Natural killer cell treated with Interleukin-12 subunit alpha and Interleukin-12 subunit beta and Interleukin-15 and Interleukin-18, amount 100 ng/mL, for 72 hours (primary cell): ENCODE measurements at places on chromosomes 2 and 18.

DNA sequence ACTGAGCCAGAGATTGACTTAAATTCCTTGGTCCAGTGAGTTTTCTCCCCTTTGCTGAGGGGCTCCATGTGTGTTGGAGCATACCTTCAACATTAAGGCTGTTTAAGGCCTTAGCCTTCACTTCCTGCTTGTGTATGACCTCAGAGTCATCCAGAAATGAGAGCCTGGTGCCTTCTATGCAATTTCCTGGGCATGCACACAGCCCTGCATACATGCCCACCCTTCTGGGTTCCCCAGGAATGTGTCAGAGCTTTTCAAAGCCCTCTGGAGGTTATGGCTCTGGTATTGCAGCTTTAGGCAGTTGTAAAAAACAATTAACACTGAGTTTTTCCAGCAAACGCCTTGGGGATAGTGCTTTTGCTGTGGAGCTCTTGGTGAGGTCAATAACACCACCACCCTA is 16.7 kb downstream of the IL1R1 start:
- peaks cover 14% of the 10 kb centered on the region for H3K27me3 ChIP-seq
- H3K4me1 ChIP-seq: no peaks in the 10 kb centered on the region
- no peak for DNase-seq
- H3K27ac ChIP-seq: no peak overlapping the region

GRCh38 chr18:65651192-65651591 is 99.6 kb upstream of the CDH7 start:
- H3K27ac ChIP-seq: no peak overlapping the region
- no peak overlapping the region for H3K4me3 ChIP-seq
- no peaks in the 10 kb centered on the region for H3K36me3 ChIP-seq
- no peak for DNase-seq

DNA sequence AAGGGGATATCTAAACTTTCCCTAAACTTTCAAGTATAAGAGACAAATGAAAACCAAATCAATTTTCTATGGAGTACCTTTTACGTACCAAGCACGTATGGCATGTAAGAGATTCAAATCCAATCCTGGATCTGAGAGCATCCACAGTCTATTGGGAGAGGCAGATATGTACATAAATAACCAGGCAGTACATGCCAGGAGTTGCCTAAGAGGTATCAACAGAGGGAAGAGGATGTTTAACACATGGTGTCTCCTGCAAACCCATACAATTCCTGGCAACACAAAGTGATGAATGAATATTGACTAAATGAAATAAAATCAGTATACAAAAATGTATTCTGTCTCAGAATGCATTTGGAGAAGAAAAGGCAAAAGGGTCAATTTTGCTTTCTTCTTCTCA is 116.6 kb downstream of the PIGN start:
- DNase-seq: no peak
- no peaks in the 10 kb centered on the region for H3K27me3 ChIP-seq
- no peaks in the 10 kb centered on the region for H3K4me1 ChIP-seq
- no peak overlapping the region for H3K4me3 ChIP-seq

DNA sequence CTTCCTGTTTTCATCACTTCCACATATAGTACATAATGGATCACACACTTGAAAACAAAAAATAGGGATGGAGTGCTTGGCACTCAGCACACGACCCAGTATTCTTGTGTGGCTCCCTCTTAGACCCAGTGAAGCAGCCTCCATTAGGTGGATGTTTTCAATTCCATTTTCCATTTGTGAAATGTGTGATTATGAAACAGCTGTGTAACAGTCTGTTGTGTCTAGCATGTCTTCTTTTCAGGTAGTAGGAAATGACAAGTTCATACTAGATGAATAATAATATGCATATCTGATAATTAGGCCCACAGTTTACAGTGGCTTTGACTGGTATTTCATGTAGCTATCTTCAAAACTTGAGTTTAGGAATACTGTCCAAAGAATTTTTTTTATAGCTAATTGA is 35.5 kb downstream of the EML6 start:
- no peak overlapping the region for H3K27ac ChIP-seq
- H3K36me3 ChIP-seq: no peaks in the 10 kb centered on the region
- H3K4me1 ChIP-seq: no peaks in the 10 kb centered on the region
- DNase-seq: no peak
- peaks cover 25% of the 10 kb centered on the region for H3K27me3 ChIP-seq
- H3K4me3 ChIP-seq: no peak overlapping the region

GRCh38 chr2:195542067-195542466 is 115.0 kb upstream of the SLC39A10 start:
- peak overlapping the region; percentile 81 for H3K27ac ChIP-seq
- H3K36me3 ChIP-seq: peaks cover 41% of the 10 kb centered on the region
- peaks cover 7% of the 10 kb centered on the region for H3K27me3 ChIP-seq
- no peak for DNase-seq
- H3K4me1 ChIP-seq: peaks cover 43% of the 10 kb centered on the region

GRCh38 chr2:219998107-219998506 is 370.7 kb downstream of the SLC4A3 start:
- no peak overlapping the region for H3K4me3 ChIP-seq
- H3K4me1 ChIP-seq: no peaks in the 10 kb centered on the region
- H3K27me3 ChIP-seq: no peaks in the 10 kb centered on the region
- no peak overlapping the region for H3K27ac ChIP-seq
- DNase-seq: no peak

DNA sequence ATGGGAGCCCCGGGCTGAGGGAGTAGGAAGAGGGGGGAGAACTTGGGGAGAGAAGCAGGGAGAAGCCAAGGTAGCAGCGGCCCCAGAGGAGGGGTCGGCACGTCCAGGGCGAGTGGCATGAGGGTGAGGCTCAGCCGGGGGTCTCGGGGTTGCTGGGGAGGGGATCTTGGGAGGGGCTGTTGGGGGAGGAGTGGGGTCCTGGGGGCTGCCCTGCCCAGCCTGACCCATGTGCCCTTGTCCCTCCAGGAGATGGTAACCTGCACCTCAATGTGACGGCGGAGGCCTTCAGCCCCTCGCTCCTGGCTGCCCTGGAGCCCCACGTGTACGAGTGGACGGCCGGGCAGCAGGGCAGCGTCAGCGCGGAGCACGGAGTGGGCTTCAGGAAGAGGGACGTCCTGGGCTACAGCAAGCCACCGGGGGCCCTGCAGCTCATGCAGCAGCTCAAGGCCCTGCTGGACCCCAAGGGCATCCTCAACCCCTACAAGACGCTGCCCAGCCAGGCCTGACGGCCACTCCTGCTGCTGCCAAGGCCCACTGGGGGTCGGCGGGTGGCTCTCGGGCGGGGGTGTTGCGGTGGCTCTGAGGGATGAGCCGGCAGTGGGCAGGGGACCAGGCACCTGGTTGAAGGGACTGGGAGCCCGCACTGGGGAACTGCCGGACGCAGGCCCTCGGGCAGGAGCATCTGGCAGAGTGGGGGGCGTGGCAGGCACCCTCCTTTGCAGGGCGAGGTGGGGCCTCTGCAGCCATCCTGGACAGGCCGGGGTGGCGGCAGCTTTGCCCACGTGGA is 9.0 kb upstream of the GAL3ST2 start:
- no peak overlapping the region for H3K27ac ChIP-seq
- no peaks in the 10 kb centered on the region for H3K27me3 ChIP-seq
- DNase-seq: no peak
- peaks cover 28% of the 10 kb centered on the region for H3K4me1 ChIP-seq

- peaks cover 53% of the 10 kb centered on the region for H3K4me1 ChIP-seq
- no peaks in the 10 kb centered on the region for H3K36me3 ChIP-seq
These were observed 156.7 kb downstream of the WDSUB1 start for GRCh38 chr2:159129824-159130223.

DNA sequence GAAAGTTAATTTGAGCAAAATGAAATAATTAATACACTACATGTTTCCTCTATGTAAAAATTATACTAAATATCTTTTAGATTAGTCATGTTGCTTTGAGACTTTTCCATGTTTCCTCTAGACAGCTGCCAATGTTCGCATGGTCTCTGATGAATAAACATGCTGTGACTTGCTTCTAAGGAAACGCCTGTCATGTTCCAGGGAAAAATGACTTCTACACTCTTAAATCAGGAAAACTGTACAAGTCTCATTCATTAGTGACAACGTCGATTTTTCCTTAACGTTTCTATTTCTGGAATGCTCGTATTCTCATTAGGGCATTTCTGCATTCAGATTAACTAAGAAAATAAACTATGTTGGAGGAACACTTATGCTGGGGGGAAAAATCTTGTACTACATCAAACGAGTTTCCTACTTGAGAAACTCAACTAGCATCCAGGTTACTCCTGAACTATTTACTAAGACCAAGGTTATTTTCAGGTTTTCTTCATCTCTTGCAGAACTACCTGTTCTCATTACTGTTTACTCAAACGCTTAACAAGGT is 1.6 kb downstream of the COBLL1 start:
- H3K4me1 ChIP-seq: no peaks in the 10 kb centered on the region
- DNase-seq: no peak
- peak overlapping the region; percentile 36 for H3K4me3 ChIP-seq
- peaks cover 19% of the 10 kb centered on the region for H3K27me3 ChIP-seq

GRCh38 chr18:50009773-50010335 is 185.1 kb downstream of the MYO5B start:
- DNase-seq: no peak
- H3K4me1 ChIP-seq: no peaks in the 10 kb centered on the region
- no peak overlapping the region for H3K4me3 ChIP-seq
- no peaks in the 10 kb centered on the region for H3K36me3 ChIP-seq
- H3K27ac ChIP-seq: no peak overlapping the region

GRCh38 chr2:118635891-118636290 is 211.6 kb downstream of the EN1 start:
- H3K27me3 ChIP-seq: no peaks in the 10 kb centered on the region
- H3K4me3 ChIP-seq: no peak overlapping the region
- no peaks in the 10 kb centered on the region for H3K4me1 ChIP-seq
- H3K36me3 ChIP-seq: no peaks in the 10 kb centered on the region
- DNase-seq: no peak

- H3K4me1 ChIP-seq: peaks cover 8% of the 10 kb centered on the region
- H3K36me3 ChIP-seq: no peaks in the 10 kb centered on the region
- H3K27ac ChIP-seq: no peak overlapping the region
- H3K27me3 ChIP-seq: peaks cover 63% of the 10 kb centered on the region
- H3K4me3 ChIP-seq: no peak overlapping the region
These were observed 98.8 kb upstream of the ZNF516 start for GRCh38 chr18:76593843-76594242.

GRCh38 chr2:128606837-128607236 is 288.2 kb upstream of the HS6ST1 start:
- no peak for DNase-seq
- no peak overlapping the region for H3K27ac ChIP-seq
- no peak overlapping the region for H3K4me3 ChIP-seq
- no peaks in the 10 kb centered on the region for H3K36me3 ChIP-seq
- H3K27me3 ChIP-seq: no peaks in the 10 kb centered on the region
- no peaks in the 10 kb centered on the region for H3K4me1 ChIP-seq

DNA sequence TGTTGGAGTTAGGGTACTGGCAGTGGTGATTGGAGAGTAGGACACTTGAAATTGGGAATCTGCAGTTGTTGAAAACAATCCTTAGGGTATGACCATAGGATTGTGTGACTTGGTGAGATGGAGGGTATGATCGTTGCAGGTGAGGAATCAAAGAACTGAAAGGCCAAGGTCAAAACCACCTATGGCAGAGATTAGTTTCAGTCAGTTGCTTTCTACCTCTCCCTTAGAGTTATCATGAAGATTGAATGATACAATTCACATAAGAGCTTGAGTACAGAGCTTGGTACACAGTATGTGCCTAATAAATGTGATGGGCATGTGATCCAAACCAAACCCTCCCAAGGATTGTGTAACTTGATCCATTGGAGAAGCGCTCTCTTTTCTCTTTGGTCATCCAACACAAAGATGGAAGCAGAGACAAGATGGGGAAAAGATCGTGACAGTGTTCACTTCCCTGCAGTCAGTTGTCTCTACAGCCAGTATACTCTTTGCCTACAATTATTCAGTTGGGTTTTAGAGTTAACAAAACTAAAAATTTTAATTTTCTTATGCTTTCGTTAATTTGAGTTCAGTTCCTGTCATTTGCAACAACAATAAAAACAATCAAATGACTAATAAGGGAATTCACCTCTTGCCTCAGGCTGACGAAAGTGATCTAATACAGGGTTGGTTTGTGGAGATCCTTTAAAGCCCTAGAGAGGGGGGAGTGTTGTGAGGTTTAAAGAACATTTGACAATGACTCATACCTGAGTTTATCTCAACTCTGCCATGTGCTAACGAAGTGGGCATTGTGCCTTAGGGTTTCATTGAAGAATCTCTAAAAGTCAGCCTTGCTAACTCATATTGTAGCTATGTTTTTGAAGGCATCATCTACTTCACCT is 14.8 kb upstream of the SMAD2 start:
- no peak overlapping the region for H3K4me3 ChIP-seq
- peaks cover 5% of the 10 kb centered on the region for H3K4me1 ChIP-seq
- no peak for DNase-seq
- H3K27me3 ChIP-seq: peaks cover 2% of the 10 kb centered on the region
- H3K36me3 ChIP-seq: peaks cover 4% of the 10 kb centered on the region
